Fibroblast of pulmonary artery (primary cell): ENCODE measurements at places on chromosomes 2 and 18.

DNA sequence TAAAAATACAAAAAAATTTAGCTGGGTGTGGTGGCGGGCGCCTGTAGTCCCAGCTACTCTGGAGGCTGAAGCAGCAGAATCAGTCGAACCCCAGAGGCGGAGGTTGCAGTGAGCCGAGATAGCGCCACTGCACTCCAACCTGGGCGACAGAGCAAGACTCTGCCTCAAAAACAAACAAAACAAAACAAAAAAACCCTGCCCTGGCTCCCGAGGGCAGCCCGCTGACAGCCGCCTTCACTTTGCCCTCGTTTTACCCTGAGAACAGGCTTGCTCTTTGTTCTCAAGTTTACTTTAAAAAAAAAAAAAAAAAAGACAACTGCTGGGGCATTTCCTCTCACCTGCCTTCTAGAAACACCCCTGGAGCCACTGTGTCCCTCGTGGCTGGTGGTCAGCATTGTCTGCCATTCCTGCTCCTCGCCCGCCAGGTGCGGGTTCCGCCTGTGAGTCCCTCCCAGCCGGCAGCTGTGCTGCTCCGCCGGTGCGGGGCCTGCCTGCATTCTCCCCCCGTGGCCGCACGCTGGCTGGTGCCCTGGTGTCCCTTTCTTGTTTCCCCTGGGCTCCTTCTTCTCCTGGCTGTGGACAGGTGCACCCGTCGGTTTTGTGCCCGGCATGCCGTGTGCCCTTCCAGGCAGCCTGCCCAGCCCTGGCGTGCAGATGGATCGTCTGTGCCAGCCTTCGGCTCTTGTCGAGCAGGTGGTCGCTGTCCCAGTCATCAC lies 105.7 kb downstream of the USP40 start:
- no peak for DNase-seq

DNA sequence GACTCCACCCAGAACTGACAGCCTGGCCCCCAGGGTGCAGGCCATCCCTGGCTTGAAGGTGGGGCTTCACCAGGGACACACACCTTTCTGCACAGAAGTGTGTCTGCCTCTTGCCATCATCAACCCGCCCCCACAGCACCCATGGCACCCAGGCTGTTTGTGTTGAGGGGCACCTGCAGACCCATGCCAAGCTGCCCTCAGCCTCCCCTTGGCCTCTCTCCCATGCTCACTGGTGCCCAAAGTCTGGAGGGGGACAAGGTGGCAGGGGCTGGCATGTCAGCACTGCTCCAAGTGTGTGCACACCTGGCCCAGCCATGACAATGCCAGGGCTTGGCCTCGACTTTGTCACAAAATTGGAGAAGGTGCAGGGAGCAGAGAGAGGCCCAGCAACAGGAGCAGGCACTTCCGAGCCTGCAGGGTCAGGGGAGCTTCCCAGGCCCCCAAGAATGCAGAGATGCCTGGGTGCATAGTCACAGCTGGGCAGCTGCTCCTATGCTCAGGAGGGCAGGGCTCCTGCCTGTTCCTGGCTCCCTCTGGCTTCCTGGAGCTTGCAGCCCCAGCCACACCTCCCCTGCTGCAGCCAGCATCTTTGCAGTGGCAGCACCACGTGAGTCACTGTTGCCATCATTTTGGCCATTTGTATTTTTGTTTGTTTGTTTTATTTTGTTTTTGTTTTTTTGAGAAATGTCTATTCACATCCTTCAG lies 280.6 kb upstream of the UBE2E3 start:
- DNase-seq: no peak

- DNase-seq: no peak
Observed at GRCh38 chr2:222424276-222424728, at the start of gene SGPP2. Gene SGPP2 (plus strand): TSS chr2:222424543. CDS start chr2:222424603, 60 bp downstream.

GRCh38 chr18:14978962-14979535 lies 231.1 kb downstream of the ANKRD30B start:
- no peak for DNase-seq

DNA sequence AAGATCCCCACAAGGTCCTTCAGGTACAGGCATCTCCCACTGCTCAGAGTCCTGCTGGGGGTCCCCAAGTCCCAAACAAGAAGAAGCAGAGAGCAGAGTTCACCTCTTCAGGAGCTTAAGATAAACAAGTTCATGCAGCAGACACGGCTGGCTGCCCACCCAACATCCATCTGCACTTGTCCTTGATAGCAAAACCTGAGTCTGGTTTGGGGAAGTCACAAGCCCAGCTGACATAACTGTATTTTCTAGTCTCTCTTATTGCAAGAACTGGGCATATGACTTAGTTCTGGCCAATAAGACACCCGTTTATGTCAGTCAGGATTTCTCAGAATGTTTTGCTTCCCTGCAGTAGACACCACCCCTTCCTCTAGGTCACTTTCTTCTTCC lies 31.8 kb downstream of the AFF3 start:
- no peak for DNase-seq

DNA sequence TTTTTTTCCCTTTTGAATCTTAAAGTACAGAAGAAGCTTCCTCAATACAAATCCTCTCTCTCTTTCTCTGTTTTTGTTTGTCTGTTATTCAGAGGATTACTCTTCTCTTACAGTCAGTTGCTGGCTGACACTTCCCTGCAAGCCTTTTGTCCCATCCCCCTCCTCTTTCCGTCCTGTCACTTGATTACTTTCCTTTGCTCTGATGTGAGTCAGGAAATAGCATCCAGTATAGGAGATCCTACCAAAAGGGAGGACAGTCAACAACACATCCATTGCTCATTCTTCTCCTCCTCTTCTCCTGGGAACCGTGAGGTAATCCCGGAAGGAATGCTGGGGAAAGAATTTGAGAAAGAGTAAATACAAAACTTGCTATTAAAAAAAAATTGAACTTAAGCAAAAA lies 79.3 kb upstream of the SCN7A start:
- peak; percentile 52 for DNase-seq

DNA sequence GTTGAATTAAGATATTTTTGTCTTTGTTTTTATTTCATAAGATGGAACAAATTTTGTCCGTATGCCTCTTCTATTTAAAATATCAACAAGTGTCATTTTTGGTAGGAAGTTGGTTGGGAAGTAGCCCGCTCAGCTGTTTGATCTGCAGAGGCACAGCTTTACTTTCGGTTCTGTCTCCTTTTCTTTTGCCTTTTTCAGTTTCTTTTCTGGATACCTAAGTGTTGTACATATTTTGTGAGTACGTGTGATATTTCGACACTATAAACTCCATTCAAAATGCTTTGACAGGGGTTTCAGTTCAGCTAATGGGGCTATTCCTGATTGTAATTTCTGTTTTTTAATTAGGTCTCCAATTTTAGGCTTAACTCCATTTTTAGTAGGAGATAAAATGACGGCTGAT lies 1785.0 kb upstream of the LRRTM1 start:
- DNase-seq: no peak

DNA sequence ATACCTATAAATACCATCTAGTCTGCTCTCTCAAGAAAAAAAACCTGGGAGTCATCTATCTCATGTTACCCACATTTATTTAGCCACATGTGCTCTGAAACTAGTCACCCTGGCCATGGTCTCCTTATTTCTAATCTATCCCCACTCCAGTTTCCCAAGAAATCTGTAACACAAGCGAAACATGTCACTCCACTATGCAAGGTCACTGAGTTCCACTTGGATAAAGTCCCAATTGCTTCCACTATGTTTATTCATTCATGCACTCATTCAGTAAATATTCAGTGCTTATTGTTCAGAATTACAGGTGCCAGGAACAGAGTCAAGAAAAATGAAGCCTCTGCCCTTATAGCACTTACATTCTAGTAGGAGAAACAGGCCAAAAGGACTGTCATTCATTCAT lies 369.4 kb upstream of the CYRIA start:
- no peak for DNase-seq

DNA sequence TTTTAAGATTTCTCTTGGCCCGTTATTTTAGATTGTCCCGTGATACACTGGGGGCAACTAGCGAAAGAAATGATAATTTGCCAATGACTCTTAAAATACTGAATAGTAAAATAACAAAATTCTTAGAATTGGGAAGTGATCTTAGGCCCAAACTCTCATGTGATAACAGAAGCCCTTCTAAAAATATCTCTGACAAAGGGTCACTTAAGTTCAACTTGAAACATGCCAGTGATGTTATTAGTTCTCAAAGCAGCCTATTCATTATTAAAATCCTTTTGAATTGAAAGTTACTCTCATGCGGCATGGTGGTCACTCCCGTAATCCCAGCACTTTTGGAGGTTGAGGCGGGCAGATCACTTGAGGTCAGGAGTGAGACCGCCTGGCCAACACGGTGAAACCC lies 920.9 kb downstream of the NRXN1 start:
- no peak for DNase-seq

DNA sequence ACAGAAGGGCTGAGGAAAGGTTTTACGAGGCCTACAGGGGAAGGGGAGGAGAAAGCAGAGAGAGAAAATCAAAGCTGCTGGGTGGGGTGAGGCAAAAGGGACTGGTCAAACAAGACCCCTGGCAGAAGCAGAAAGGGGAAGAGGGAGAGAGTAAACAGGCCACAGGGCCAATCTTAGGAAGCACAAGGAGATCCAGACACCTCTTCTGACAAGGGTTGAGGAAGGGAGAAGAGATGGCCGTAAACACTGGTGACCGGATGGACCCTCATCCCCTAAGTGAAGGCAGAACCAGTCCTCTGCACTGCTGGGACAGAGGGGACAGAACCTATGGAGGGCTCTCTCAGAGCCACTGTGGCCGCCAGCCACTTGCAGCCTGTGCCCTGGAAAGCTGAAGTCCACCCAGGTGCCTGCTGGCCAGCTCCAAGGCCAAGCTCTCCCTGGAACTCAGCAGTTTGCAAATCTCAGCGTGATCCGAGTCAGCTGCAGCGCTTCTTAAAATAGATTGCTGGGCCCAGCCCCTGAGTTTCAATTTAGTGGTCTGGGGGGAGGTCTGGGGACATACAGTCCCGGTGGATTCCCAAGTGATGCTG lies 108.8 kb downstream of the TMEM163 start:
- DNase-seq: no peak

DNA sequence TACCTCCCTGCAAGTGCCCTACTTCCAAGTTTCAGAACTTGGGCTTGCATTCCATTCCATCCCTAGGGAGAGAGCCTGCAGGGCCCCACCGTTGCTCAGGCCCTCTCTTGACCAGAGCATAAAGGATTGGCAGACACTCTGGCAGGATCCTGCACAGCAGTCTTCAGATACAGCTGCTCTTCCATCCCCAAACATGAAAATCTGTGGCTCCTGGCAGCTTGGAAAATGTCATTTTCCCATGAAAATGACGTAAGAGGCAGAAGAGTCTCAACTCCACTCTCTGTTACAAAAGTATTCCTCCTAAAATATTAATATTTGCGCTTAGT lies 162.6 kb downstream of the GFPT1 start:
- DNase-seq: peak; percentile 44

DNA sequence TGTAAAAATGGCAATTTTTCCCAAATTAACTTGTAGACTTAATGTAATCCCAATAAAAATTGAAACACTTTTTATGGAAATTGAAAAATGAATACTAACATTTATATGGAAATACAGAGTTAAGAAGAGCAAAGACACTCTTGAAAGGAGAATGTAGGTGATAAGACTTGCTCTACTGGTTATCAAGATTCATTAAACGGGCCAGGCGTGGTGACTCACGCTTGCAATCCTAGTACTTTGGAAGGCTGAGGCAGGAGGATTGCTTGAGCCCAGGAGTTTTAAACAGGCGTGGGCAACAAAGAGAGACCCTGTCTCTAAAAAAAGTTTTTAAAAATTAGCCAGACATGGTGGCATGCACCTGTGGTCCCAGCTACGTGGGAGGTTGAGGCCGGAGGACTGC lies 29.5 kb upstream of the ZNF396 start:
- no peak for DNase-seq

DNA sequence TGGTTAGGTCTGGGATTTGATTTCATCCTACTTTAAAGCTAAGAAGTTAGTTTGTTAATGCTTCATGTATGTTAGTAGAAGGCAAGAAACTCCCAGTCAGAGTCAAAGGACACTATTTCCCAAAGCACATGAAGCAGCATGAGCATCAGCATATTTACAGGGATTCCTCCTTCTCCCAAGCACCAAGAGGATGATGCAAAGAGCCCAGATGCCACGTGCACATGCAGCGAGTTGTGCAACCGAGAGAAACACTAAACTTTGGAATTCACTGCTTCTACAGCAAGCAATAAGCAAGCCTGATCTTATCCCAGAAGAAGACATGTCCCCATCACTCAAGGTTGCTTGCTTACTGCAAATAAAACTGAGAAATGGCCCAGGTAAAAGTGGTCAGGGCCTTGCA lies 32.5 kb downstream of the CPO start:
- peak; percentile 31 for DNase-seq

DNA sequence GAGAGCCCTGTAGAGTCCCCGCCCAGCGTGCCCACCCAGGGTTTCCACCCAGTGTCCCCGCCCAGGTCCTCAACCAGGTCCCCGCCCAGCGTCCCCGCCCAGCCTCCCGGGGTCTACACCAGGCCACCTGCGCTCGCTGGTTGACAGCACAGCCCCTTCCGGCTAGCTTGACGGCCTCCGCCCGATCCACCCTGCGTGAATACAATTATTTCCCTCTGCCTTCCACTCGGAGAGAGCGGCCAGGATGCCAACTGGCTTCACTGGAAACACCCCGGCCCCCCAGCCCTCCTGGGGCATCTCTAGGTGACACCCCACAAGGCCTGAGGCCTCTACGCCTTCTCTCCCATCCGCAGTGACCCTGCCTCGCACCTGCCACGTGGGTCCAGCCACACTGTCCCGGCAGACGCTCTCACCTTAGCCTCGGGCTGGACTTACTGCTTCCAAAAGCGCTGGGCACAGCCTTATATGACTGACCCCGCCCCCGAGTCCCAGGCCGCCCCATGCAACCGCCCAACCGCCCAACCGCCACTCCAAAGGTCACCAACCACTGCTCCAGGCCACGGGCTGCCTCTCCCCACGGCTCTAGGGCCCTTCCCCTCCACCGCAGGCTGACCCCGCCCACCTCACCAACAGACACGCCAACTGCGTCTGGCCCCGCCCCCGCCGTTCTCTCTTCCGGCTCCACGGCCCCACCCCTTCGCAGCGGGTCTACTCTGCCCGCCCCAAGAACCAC lies 188.1 kb downstream of the LAMA1 start:
- no peak for DNase-seq

DNA sequence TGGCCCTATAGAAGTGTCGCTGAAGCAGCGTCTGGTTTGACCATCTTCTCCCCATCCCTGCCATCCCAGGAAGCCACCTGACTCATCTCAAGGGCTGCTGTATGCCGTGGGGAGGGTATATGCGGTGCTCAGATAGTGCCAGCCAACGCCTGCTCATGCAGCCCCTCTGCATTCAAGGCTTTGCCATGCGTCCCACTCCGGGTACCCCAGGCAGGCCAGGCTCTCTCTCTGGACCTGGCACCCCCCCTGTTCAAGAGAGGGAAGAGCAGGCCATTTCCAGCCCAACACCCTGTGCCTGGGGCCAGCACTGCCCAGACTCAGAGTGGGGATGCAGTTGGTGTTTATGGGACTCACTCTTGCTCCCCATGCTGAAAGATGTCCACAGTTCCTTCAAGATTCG lies 130.0 kb downstream of the GLI2 start:
- DNase-seq: no peak

- DNase-seq: peak; percentile 29
Observed at GRCh38 chr2:56239437-56239836, 55.6 kb downstream of the CCDC85A start.

DNA sequence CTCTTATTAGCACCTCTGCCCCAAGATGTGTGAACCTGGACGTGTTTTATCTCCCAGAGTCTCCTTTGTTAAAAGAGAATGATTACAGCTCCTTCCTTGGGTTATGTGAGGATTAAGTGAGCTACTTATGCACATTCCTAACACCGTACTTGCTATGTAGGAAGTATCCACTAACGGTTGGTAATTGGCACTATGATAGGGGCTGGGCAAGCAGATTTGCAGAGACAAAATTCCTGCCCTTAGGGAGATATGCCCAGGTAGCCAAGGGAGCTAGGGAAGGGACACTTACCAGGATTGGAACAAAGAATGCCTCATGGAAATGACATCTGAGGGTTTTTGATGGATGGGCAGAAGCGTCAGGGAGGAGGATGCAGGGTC lies 11.5 kb upstream of the ALPK2 start:
- DNase-seq: no peak
